ENCODE measurements at places on chromosomes 12 and 14.

GRCh38 chr14:97185186-97185585, 388.0 kb downstream of the VRK1 start:
- DNase-seq: no peak

DNA sequence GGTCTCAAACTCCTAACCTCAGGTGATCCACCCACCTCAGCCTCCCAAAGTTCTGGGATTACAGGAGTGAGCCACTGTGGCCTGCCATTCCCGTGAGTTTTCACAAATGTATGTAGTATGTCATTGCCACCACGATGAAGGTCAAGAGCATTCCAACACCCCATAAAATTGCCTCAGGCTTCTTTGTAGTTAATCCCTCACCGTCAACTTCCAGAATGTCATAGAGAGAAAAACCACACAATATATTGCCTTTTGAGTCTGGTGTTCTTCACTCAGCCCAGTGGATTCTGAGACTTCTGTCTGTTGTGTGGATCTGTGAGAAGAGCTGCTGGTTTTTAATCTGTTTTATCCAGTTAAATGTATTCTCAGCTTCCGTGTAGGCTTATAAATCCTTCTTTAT, 12.6 kb upstream of the CFAP251 start:
- DNase-seq: no peak

DNA sequence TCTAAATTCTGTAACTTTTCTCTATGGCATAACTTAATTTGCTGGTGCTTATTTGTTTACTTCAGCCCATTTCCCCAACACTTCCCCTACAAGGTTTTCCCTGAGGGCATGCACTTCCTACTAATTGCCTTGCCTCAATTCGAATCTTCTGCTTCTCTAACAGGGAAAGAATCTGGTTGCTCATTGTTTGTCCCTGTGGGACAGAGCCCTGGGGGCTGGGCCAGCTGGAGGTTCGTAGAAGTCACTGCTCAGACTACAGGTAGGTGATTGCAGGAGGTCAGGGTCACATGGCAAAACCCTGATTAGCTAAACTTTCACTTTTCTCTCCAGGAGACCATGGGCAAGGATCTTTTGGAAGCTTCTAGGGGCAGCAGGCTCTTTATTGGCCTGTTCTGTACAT, 72.0 kb downstream of the ZFC3H1 start:
- no peak for DNase-seq

- DNase-seq: no peak
Observed at GRCh38 chr12:4215229-4216186, 58.1 kb upstream of the CCND2 start.

DNA sequence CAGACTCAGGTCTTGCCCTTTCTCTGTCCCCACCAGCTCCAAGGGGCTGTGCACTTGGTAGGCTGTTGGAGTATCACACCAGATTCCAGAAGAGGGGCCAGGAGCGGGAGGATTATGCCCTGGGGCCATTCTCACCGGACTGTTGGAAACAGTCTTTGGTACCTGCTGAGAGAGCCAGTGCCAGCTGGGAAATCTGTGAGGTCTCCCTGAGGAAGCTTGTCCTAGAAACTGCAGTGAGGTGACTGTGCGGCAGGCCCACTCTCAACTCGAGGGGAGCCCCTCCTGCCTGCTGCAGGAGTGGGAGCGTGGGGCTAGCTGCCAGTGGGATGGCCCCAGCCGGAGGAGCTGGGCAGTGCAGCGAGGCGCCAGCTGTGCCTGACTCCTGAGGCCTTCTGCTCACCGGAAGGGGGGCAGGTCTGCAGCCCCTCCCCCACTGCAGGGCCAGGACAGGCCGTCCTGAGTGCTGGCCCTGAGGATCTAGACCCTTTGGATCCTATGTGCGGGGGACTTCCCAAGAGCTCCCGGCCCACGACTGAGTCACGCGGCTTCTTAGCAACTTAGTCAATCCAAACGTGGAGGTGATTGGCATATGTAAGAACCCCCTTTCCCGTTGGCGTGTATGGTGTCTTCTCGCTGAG, 295.2 kb downstream of the CACNA1C start:
- no peak for DNase-seq

- DNase-seq: no peak
Observed at GRCh38 chr12:207804-208203, 6.2 kb downstream of the SLC6A12 start.

DNA sequence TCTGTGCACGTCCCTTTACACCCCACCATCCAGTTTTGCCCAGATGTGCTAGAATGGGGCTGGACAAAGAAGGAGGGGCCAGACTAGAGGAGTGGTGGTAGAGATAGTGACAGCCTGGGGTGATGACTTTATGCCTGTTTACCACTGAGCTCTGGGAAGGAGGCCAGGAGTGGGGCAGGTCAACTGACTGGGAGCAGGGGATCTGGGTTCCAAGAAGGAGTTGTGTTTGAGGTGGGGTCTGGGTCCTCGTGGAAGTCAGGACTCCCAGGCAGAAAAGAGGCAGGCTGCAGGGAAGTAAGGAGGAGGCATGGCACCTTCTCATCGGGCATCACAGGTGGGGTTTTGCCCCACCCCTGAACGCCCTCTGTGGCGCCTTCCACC, 315 bp downstream of the LTB4R2 start:
- no peak for DNase-seq

- DNase-seq: no peak
Observed at GRCh38 chr12:92436856-92437255, 265.9 kb upstream of the PLEKHG7 start.

GRCh38 chr12:40011775-40012129, 94.1 kb downstream of the SLC2A13 start:
- no peak for DNase-seq

- DNase-seq: no peak
Observed at GRCh38 chr14:65032319-65032718, 45.6 kb downstream of the FNTB start.

- no peak for DNase-seq
Observed at GRCh38 chr12:1932264-1932777, 13.9 kb upstream of the CACNA2D4 start.

- DNase-seq: no peak
Observed at GRCh38 chr14:32142341-32142740, 59.5 kb upstream of the RNU6-7 start.

DNA sequence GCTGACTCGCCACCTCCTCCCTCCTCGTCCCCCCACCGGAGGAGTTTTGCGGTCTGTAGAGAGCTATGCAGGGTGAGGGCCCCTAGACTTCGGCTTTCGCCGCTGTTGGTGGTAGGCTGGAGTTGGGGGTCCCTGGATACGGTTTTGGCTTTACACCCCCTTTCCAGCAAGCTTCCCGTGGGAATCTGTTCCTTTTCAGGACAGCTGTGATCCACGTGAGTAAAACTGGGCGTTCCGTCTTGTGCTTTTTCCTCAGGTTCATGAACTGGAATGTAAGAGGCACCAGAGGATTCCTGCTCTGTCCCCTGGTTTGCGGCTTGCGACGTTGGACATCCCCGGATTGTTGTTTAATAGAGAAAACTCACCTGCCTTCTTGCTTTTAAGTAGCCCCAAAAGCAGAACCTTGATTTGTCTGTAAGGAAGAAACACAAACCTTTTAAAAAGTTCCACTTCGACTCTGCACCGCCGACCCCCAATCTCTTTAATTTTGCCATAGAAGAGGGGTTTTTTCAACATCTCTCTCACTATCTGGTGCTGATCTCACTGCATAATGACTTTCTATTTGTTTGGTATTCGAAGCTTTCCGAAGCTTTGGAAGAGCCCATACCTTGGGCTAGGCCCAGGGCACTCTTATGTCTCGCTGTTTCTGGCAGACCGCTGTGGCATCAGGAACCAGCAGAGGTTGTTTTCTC, 490 bp downstream of the PRORP start:
- DNase-seq: no peak

DNA sequence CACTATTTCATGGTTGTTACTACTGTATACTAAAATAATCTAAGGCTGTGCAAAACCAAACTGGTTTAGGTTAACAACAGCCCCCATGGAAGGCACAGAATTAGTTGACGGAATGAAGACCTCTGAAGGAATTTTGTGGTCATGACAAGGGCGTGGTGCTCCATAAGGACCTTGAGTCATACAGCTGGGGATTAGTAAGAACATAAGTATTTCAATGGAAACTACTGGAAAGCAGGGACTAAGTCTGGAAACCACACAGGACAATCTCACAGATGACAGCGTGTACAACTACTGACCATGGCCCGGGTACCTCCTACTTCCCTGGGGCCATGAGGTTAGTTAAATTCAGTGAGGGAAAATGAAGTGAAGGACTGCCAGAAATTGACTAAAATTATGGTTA, 98.5 kb upstream of the PLEKHA5 start:
- DNase-seq: peak; percentile 34

DNA sequence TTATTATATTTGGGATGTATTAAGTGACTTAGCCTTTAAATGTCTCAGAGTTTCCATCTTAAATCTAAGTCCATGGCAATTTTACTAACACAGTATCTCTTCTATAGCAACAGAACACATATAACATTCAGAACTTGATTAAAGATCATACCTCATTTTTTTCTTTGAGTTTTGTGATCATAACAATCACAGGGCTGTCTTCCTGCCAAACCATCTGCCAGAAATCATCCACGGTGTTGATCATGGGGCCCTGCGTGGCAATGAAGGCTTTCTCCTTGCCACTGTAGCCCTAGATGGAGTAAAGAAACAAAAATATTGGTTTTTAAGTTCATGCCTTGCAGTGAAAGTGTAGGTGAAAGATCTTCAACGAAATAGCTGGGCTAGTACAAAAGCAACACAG, 46.7 kb upstream of the PTPRB start:
- no peak for DNase-seq

GRCh38 chr14:34204774-34205173, 253.9 kb upstream of the EGLN3 start:
- no peak for DNase-seq

GRCh38 chr12:4386801-4387200, 7.3 kb upstream of the FGF23 start:
- DNase-seq: no peak

DNA sequence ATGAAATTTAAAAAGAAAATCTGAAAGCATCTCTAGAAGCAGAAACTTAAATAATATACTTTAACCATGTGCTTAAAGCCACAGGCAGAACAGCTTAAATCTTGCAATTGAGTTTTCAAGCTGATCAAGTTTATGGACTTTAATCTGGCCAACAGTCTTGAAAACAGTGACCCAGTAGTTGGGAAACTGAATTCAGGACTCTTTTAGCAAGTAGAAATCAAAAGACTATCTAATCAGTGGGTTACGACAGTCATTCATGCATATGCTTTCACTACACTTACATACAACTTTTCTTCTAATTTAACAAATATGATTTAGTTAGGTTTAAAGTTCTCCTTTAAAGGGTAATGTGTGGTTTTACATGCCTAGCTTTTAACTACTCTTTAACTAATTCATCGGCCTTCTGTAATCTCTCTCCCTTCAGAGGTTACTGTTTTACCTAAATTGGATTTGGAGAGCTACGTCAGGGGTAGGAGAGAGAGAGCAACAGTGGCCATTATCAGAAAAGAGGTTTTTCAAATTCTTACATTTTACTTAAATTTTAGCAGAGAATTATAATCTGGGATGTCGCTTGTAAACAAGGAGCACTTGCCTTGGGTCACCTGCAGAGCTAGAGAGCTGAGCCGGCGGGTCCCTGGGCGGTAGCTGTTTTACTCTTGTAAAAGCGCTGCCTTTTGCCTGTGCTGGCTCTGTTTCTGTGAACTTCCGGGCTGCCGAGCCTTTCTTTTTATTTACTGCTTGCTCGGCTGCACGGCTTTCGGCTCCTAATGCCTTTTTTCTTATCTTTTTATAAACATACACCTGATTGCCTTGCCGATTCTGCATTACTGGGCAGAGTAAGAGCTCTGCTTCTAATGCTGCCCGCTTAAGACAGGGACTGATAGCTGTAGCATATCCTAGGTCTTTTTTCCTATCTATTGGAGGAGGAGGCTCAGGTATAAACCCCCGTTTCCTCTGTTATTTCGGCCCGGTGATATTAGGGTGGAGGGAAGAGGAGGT, 17.4 kb upstream of the LYZ start:
- no peak for DNase-seq

DNA sequence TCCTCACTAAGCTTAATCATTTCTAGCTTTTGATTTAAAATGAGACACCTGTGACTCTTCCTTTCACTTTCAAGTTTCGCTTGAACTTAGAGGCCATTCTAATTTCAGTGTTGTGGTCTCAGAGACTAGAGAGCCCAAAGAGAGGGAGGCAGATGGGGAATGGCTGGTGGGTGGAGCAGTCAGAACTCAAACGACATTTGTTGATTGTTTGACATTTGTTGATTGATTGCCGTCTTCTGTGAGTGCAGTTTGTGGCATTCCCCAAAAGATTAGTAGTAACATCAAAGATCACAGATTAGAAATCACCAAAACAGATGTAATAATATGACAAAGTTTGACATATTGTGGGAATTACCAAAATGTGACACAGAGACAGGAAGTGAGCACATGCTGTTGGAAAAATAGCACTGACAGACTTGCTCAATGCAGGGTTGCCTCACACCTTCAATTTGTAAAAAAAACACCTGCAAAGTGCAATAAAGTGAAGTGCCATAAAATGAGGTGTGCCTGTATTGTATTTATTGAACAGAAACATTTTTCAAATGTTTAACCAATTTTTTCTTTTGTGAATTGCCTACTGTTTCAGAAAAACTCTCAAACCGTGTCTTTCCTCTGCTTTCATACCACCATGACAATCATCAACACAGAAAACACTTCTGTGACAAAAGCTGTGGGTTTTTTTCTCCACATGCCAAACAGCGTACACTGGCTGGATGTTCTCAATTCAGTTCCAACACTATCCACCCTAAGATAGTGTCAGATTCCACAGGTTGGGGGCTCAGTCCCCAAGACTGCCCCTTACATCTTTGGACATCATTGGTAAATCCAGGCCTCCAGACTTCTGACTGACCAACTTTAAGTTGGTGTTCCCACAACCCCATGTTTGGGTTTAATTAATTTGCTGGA, 376.3 kb upstream of the RGS6 start:
- no peak for DNase-seq

- DNase-seq: no peak
Observed at GRCh38 chr12:20450591-20451180, 82.3 kb downstream of the PDE3A start.

GRCh38 chr12:75550401-75551240, 39.2 kb upstream of the KRR1 start:
- DNase-seq: no peak

DNA sequence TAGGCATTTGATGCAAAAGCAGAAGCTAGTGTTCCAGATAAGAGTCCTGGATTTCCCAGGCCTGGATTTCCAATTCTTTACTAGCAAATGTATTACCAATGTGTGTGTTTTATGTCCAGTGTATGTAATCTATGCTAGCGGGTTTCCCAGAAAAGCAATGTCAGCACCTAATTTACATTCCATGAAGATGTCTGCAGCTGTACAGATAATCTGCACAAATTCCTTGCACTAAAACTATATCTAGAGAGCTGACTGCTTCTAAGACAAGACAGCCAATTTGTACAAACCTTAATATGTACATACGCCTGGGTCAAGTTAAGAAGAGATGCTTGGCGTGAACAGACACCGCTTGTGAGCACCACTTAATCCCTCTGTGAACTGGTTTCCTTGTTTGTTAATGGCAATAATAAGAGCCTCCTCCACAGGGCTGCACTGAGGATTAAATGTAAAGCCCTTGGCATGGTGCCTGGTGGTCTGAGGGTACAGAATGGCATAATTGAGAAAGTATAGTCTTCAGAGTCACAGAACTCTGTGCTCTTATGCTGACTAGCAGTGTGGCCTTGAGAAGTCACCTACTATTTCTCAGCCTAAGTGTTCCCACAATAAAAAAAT, 185.6 kb downstream of the EPS8 start:
- no peak for DNase-seq
